Stimulated activated CD4-positive, alpha-beta T cell treated with anti-CD3 and anti-CD28 coated beads, Interleukin-1b, Interleukin-23, amount 100 ng/mL, for 1 hour (primary cell): ENCODE measurements at places on chromosomes 11 and 22.
A peak's percentile ranks its signal among the peaks of the same experiment; 100 is the strongest.

DNA sequence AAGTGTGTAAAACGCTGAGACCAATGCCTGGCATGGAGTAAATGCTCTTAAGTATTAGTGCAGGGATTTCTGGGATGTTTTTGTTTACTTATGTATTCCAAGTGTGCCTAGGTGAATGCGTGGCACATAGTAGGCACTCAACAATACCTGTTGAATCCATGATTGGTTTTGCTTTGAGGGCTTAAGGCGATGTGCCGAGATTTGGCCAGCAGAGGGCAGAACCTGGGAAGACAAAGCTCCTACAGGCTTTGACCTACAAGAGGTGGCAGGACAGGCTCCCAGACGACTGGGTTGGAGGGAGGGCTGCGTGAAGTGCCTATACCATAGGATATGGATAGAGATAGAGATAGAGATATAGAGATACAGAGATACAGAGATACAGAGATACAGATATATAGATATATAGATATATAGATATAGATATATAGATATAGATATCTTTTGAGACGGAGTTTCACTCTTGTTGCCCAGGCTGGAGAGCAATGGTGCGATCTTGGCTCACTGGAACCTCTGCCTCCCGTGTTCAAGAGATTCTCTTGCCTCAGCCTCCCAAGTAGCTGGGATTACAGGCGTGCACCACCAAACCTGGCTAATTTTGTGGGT is 13.9 kb downstream of the KCNE3 start:
- peak; percentile 33 for DNase-seq

DNA sequence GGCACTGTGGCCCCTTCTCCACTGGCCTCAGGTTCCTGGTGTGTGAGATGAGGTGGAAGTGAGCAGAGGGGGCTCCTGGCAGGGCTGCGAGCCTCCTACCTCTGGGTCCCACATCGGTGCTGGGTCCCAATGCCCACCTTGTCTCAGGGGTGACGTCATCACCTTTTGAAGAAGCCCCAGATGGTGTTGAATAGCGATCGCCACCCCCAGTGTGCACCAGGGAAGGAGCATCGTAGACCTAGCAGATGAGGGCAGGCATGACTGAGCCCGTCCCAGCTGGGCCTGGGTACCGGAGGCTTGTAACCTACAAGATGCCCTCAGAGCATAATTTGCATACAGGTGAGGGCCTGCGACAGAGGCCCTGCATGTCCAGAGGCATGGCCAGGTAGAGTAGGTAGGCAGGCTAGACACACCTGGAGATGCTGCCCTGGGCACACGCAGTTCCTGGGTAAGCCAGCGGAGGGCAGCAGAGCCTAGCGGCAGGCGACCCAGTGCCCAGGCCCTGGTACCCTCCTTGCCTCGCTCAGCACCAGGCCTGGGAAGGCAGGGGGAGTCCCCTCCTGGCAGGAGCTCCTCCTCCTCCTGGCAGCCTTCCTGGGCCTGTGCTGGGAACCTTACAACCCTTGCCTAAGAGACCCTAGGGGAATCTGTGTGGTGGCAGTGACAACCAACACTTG is 52.5 kb downstream of the TPCN2 start:
- peak; percentile 54 for DNase-seq

DNA sequence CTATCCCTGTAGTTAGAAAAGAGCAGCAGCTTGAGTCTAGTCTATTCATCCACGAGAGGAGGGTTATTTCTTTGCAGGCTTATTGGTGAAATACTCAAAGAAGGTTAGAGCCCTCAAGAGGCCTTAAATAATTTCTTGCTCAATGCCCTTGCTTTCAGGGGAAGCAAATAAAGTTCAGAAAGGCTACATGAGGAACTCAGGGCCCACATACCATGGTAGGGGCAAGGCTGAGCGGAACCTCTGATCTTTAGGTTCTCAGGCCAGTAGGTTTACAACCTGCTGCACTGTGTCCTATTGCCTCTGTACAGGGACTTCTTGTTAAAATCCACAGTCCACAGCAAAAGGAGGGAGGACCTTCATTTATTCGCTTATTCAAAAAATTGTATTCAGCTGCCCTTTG is 101.7 kb downstream of the ADAMTS15 start:
- DNase-seq: no peak

GRCh38 chr11:77672264-77672663 is 34.7 kb upstream of the CLNS1A start:
- no peak for DNase-seq

DNA sequence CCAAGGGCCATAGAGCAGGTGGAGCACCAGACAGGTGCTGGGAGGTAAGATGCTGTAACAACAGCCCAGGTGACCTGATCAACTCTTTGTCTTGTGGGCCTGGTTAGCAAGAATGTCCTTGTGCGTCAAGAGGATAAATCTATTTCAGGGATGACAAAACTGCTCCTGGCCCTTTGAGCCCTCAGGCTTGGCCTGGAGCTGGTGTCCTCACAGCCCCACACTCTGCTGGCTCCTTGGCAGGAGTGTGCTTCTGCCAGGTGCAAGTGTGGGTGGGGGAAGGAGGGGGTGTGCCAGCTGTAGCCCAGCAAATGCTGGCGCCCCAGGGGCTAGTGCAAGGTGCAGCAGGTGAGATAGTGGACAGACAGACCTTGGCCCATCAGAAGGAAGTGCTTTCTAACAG is 19.5 kb downstream of the AMPD3 start:
- DNase-seq: no peak

DNA sequence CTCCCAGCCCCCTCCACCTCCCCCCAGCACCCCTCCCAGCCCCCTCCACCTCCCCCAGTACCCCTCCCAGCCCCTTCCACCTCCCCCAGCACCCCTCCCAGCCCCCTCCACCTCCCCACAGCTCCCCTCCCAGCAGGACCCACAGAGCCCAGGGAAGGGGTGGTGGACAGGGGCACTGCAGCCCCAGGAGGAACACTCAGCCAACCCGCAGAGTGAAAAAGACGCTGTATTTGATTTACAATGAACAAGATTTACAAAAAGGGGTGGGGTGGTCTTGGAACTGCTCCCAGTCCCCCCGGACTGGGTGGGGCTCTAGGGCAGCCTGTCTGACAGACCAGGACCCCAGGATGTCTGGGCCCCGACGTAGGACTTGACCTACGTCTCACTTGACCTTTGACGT is 4.6 kb upstream of the MAPK11 start:
- DNase-seq: no peak

DNA sequence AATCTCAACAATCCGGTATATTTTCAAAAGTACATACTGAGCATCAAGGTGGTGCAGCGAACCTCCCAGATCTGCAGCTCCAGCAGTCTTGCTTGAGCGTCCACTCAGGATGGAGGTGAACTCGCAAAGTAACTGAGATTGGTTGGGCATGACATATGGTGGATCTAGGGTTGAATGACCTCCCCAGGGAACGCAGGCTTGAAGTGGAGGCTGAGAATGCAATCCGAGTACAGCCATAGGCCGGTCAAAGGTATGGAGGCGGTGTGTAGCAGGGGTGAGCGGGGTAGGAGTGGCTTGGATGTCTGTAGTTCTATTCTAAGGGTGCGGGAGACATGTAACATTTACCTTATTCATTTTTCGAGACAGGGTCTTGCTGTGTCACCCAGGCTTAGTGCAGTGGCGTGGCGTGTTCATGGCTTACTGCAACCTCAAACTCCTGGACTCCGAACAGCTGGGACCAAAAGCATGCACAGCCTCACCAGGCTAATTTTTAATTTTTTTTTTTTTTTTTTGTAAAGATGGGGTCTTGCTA is 631 bp upstream of the C22orf39 start:
- DNase-seq: no peak

DNA sequence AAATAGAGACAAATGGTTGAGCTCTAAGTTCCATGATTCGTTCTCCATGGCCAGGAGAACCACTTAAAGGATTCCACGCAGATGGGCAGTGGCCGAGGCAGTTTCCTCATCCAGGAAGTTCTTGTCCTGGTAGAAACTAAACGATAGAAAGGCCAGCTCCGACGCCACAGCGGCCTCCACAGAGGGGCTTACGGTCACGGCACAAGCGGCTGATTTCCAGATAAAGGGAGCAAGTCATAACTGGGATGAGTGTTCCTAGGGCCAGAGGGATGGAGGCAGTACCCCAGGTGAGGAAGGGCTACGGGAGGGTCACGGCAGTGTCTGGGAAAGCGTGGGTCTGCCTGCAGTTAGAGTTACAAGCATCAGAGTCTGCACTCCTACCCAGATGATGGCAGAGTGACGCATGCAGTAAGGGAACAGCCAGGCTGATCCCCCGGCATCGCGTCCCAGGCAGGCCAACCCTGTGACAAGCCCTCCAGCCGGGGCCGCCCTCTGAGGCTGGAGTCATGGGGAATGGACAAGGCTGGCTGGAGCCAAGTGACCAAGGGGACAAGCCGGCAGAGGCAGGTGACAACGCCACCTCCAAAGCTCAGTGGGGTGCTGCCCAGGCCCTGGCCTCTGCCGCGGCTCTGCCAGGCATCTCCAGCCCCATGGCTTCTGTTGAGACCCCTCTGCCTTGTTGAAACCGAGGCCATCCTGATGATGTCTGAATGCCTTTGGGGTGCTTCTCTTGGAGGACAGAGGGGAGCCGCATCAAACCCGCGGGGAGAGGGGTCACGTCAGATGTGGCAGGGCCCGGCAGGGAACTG is 475.1 kb downstream of the BRD1 start:
- no peak for DNase-seq

DNA sequence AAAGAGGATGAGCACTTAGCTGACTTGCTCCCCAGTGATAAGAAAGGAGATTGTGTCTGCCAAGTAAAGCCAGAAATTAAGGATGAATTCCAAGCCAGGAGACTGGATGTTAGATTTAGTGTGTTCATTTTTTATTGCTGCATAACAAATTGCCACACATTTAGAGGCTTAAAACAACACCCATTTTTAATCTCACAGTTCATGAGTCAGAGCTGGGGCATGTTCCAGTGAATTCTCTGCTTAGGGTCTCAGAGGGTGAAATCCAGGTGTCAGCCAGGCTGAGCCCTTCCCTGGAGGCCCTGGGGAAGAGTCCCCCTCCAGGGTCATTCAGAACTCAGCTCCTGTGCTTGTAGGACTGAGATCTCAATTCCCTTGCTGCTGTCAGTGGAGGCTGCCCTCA is 352.8 kb downstream of the BUD13 start:
- no peak for DNase-seq

DNA sequence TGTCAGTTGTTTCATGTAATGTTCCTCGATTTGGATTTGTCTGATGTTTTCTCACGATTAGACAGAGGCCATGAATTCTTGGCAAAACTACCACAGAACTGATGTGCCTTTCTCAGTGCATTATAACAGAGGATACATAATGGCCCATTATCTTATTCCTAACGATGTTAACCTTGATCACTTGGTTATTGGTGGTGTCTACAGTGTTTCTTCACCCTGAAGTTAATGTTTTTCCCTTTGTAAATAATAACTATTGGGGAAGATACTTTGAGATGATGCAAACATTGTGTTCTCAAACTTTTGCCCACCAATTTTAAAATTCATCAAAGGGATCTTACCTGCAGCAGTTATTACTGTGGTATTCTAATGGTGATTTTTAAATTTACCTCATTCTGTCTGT is 13.1 kb downstream of the RAB6A start:
- no peak for DNase-seq

- DNase-seq: no peak
These were observed 9.4 kb downstream of the TUG1 start for GRCh38 chr22:30978304-30978962.

DNA sequence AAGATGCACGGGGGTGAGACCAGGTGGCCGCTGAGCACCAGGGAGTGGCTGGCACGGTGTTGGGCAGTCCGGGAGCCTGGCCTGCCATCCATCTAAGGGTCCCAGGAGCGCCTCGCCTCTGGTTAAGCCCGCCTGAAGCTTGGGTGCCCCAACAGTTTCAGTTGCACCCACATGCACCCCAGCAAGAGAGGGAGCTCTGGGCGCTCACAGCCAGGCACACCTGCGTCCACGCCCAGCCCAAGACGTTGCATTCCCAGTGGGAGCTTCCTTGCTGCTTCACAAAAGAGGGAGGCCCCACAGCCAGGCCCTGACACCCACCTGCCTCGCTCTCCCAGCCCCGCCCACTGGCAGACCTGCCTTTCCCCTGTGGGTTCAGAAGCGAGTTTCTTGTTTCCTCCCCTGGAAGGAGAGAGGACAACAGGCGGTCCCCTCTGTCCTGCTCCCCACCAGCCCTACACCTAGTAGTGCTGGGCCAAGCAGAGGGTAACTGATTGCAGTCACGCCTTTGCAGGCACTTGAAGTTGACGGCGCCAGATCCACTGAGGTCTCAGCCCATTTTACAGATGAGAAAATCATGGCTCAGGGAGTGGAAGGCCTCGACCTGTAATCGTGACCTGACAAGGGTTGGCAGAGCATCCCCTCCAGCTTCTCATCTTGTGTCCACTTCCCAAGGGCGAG is 35.4 kb downstream of the OSBPL5 start:
- DNase-seq: no peak

DNA sequence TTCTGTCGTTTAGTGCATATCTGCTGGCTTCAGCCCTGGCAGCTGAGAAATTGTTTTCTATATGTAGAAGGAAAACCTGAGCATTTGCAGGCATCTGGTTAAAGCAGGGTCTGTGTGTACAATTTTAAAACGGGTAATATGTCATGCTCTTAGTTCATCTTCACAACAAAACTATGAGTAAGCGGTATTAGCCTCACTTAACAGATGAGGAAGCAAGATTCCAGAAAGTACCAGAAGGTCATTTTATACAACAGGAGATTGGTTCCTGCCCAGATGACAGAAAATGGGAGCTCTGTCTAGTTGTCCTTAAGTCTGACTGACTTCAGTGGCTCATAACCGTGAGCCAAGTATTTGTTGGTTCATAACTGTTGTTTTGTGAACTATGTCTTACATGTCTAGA is 1.1 kb downstream of the TIMM10B start:
- DNase-seq: no peak

DNA sequence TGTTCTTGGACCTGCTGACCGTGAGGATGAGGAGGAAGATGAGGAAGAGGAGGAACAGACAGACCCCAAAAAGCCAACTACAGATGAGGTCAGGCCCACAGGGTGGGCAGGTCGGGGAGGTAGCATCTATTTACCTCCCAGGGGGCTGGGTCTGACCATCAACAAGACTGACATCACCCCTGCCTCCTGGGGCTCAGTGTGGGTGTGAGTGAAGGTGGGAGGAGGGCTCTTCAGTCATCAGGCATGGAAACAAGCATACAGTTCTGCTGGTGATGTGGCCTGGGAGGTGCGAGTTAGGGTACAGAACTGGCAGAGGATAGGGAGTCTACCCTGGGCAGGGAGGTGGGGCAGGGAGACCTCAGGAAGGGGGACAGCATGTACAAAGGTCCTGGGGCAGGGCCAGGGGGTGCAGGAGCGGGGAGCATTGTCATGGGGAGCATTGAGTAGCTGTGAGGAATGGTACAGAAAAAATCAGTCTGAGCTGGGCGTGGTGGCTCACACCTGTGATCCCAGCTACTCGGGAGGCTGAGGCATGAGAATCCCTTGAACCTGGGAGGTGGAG is 8.9 kb downstream of the PLCB3 start:
- no peak for DNase-seq

DNA sequence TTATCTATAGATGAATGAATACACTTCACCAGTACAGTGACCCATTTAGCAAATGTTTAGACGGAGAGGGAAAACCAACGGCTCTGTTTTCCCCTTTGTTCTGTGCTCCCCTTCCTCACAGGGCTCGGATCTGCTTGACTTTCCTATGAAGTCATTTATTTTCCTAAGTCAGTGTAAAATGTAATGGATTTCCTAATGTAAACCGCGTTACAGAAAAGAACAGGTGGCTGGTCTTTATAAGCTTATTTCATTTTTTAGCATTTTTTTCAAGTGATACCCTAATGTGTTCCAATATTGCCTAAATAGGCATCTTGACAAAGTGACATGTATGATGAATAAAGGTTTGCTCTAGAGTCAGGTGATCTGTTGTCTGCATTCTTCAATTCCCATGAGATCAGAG is 207.5 kb downstream of the PGR start:
- DNase-seq: no peak
